ENCODE measurements at places on chromosomes 16 and 17.

- DNase-seq = no peak
These were observed 33.1 kb downstream of the RAI1 start for GRCh38 chr17:17714261-17714866.

- DNase-seq = peak; percentile 5
These were observed 115.6 kb upstream of the CDH5 start for GRCh38 chr16:66250686-66251431.

- no peak for DNase-seq
These were observed 23.0 kb upstream of the SMG8 start for GRCh38 chr17:59186850-59187249.

DNA sequence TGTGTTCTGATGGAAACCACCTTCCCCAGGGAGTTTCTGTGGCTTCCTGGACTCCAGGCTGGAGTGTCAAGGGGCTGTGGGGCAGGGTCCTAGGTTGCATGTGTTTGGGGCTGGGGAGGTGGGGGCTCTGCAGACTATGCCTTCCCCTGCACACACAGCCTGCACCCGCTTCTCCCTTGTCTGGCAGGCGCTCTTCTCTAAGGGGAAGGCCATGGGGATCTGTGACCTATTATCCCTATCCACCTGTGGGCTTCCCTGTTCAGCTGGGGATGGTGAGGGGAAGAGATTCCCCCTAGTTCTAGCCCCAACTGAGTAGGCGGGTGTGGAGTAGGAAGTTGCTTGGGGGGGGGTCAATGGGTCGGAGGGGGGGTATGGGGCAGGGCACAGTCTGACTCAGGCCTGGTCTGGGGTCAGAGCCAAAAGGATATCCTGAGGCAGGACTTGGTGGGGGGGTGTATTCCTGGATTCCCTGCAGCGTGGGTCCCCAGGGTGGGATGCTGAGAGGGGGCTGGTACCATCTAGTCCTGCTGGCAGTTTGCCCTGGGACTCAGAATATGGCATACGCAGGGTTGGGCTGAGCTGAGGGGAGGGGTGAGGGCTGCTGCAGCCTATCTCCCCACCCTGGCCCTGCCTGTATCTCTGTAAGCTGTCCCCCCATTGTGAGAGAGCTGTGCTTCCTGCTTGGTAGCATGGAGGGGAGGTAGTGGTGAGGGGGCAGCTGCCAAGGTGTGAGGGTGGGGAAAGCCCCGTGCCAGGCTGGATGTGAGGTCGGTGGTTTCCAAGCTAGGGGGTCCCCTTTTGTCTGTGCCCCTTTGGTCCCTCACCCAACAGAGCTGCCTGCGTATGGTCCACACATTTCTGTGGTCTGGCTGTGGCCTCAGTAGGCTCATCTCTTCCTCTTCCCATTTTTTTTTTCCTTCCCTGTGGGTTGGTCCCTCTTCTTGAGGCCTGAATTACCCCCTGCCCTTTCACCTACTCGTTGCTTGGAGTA lies 14.7 kb downstream of the RARA start:
- no peak for DNase-seq

- DNase-seq = peak; percentile 71
These were observed 41.4 kb downstream of the VPS53 start for GRCh38 chr17:673200-673681.

DNA sequence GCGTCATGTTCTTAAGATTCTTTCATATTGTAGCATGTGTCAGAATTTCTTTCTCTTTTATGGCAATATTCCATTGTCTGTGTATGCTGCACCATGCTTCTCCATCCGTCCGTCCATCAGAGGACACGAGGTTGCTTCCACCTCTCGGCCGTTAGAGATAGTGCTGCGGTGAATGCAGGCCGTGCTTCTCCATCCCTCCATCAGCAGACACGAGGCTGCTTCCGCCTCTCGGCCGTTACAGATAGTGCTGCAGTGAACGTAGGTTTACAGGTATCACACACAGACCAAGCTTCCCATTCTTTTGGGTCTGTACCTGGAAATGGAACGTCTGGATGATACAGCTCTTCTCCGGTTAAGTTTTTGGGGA lies 113.5 kb downstream of the CMIP start:
- DNase-seq = no peak

DNA sequence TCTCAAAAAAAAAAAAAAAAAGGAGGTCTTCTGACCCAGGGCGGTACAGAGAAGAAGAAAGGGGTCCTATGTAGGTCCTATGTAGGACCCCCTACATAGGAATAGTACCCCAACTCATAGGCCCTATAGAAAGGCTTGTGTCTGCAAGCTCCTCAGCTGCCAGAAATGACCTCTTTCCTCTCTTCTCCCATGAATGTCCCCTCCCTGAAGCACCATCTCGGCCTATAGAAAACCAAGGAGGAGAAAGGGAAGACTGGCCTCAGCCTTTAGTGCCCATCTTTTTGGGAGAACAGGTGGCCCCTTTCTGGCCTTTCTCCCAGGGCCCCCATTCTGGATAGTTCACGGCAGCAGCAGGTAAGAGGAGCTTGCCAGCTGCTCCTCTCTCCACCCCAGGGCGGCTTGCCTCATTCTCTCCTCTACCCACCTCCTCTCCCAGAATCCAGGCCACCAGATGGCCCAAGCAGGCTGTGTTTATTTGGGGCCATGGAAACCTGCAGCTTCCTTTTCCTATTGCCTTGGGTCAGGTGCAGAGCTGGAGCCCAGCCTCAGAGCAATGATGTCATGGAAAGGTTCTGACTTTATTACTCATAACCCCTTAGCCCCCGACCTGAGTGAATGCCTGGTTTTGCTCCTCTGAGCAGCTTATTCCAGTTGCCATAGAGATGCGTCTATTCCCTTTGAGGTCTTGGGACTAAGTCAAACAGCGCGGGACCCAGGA lies 1.6 kb upstream of the MRPL58 start:
- peak; percentile 99 for DNase-seq

DNA sequence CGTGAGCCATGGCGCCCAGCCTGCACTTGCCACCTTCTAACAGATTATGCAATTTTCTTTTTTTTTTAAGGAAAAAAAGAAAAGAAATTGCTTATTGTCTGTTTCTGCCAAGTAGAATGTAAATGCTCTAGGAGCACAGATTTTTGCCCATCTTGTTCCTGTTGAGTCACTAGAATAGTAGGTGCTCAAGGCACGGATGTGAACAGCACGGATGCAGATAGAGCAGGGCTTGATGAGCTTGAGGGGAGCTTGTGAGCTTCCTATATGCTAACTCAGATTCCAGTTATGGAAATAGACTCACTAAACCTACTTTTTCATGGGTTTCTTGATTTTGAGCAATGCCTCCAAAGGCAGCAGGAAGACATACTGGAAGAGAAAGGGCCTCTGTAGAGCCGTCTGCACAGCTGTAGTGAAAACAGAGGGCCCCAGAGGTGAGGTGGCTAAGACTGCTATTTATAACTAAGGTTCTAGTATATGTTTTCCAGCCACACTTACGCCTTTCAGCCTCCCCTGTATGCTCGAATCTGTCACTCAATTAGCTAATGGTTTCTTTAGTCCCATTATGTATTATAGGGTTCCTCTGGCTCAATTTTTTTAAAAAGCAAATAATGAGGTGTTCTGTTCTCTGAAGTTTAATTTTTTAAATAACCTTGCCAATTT lies 72.8 kb downstream of the WWP2 start:
- DNase-seq = no peak

- DNase-seq = no peak
These were observed 45.4 kb downstream of the CDH1 start for GRCh38 chr16:68782198-68783174.

DNA sequence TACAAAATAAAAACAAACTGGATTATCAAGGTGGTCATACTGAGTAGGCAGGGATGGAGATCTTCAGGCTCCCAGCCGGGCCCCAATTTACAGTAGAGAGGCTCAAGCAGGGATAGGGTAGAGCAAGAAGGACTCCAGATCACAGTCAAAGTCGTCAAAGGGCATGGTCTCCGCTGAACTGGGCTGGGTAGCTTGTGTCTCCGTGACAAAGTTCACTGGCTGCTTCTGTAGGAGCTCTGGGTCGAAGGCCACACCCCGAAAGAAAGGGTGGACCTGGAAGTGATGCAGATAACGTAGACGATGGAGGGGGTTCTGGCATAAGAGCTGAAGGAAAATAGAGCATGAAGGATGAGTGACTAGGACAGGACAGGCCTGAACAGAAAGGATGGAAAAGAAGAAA lies 3.6 kb downstream of the RSKR start:
- no peak for DNase-seq

- no peak for DNase-seq
These were observed 32.2 kb downstream of the TRIM37 start for GRCh38 chr17:59074494-59074893.

GRCh38 chr16:82439678-82440293 lies 187.0 kb upstream of the CDH13 start:
- peak; percentile 2 for DNase-seq

GRCh38 chr16:78196502-78196901 lies 97.0 kb downstream of the WWOX start:
- no peak for DNase-seq

- no peak for DNase-seq
These were observed 109.6 kb upstream of the CDH5 start for GRCh38 chr16:66256919-66257318.

DNA sequence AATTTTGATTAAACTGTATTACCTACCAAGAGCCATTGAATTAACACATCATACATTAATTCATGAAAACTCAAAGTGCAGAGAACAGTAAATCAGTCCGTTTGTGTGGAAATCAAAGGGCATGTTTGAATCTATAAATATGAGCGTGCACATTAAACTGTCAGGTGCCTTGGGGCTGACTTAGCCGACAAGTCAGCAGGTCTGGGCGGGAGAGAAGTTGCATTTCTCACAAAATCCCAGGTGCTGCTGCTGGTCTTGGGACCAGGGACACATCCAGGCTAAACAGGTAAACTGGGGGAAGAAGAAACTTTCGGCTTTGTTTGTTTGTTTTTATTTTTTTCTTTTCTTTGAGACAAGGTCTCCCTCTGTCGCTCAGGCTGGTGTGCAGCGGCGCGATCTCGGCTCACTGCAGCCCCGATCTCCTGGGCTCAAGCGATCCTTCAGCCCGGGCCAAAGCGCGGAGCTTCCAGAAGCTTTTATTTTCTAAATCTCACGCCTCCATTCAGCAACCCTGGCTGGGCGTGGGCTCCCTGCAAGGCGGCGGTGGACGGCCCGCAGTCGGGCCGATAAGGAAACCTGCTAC lies 213.9 kb downstream of the MRTFB start:
- peak; percentile 77 for DNase-seq

DNA sequence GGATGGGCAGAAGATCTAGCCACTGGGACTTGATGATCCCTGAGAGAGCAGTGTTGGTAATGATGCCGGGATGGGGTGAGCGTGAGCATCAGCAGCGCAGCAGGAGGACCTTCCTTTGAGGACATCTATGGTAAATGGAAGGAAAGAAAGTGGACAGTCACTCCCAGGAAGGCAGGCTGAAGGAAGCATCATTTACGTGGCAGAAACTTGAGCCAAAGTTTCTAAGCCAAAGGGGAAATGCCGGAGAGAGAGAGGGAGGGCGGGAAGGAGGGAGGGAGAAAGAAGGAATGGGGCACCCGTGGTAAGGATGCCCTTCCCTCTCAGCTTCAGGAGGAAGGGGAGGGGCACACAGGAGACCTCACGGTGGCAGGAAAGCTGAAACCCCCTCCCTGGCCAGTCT lies 86.3 kb upstream of the CACNG5 start:
- no peak for DNase-seq

- DNase-seq = no peak
These were observed 12.5 kb upstream of the GP1BA start for GRCh38 chr17:4919511-4920047.

GRCh38 chr17:29069526-29070041 lies 26.6 kb downstream of the PIPOX start:
- no peak for DNase-seq

- DNase-seq = no peak
These were observed 40.2 kb upstream of the PLCG2 start for GRCh38 chr16:81738783-81739496.

DNA sequence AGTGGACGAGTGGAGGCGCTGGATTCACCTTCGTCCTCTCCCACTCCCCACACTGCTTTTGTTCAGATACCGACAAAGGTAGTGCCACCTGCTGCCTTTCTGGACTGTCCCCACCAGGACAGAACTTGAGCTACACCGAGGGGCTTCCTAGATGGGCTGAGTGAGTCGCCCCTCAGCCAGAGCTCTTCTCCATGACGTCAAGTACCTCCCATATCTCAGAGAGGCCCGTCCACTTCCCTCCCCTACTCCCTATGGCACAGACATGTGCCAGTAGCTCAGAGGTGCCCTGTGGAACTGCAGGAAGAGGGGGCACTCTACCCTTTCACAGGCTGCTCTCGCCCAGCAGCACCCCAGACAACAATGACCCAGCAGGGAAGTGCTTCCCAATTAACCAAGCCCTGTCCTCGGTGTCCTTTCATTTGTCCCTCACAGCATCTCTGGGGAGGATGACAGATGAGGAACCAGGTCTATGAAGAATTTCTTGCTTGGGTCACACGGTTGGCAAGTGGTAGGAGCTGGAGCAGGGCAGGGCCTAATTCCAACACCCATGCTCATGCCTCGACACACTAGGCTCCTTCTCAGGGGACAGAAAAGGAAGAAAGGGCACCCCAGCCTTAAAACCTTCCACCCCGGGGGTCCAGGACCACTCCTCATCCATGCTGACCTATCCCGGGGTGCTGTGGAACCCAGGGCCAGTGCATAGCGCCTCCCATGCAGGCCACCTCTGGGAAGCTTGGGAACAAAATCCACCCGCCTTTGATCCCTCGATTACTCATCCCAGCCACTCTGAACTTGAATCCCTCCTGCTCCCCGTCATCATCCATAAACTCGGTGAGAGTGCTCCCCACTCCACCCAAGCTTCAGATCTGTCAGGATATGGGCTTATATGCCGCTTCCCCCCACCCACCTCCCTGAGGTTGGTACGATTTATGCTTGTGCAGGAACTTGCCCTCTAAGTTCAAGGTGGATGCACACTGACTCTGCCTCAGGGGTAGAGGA lies 51.7 kb downstream of the WNT3 start:
- no peak for DNase-seq

DNA sequence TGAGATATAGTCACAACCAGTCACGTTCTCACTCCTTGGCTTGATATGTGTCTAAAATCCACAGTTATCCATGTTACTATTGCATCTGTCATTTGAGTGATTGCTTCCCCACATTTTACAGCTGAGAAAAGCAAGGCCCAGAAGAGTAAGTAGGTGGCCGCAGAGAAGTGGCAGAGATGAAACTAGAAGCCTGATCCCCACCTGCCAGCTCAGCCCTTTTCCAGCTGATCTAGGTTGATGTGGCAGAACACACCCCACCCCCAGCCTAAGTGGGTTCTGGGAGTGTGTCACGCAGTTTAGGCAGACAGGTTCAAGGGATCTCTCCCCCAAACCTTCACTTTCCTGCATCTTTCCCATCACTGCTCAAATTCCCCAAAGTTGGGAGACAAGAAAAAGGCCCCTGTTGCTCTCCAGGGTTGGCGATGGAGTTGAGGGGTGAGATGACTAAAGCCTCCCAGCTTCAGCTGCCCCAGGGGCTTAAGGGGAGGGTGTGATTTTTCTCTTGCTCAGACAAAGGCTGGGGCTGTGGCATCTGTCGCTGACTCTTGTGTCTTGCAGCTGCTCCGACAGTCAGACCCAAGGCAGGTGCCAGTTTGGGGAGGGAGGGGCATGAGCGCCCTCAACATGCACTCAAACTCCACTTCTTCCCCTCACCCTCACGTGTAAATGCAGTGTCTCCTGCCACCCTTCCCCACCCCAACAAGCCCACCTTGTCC lies 48.9 kb upstream of the LHX1 start:
- DNase-seq = no peak
